Activated CD4-positive, alpha-beta T cell treated with anti-CD3 and anti-CD28 coated beads, Interleukin-2, amount 10 ng/mL, durations not matched to agents 24 days and 14 days (primary cell): ENCODE measurements at places on chromosomes 11 and 22. TPM values are rescaled to one million over a fixed set of nuclear protein-coding genes. Genes with fewer than 3 reads are reported as not detected.

DNA sequence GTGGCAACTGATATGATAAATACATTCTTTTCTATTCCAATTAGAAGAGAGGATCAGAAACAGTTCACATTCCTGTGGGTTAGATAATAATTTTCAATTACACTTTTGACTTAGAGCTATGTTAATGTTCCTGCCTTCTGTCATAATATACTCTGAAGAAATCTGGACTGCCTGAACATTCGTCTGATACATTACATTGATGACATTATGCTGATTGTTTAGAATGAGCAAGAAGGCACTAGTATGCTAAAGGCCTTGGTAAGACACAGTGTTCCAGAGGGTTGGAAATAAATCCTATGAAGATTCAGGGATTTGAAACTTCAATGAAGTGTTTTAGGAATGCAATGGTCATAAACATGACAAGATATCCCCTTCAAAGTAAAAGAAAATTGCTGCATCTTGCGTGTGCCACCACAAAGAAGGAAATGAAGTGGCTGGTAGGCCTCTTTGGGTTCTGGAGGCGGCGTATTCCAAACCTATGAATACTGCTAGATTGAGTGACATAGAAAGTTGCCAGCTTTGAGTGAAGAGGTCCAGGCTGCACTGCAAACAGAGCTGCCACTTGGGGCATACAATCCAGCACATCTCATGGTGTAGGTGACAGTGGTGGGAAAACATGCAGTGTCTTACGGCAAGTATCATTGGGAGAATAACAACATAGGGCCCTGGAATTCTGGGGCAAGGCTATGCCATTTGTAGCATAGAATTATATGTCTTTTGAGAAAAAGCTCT lies 21.2 kb upstream of the PDE3B start:
- H3K4me1 ChIP-seq = peaks cover 41% of the 10 kb centered on the region
- DNase-seq = peak; percentile 53
- no peaks in the 10 kb centered on the region for H3K27me3 ChIP-seq

DNA sequence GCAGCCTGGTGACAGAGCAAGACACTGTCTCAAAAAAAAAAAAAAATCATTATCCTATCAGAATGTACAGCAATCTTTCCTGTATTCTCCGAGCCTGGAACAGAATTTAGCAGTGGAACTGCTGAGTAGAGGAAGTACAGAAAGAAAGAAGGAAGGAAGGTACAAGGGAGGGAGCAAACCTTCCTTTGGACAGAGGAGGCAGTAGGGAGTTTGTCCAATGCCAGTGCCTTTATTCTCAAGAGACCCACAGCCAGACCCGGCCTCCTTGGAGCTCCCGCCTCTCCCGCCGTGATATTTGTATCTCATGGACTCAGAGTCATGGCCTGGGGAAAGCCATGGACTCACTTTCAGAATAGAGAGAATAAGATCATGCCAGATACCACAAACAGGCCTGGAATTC lies 37.7 kb upstream of the LRRC55 start:
- H3K4me3 ChIP-seq = no peak overlapping the region
- no peaks in the 10 kb centered on the region for H3K4me1 ChIP-seq
- H3K27ac ChIP-seq = no peak overlapping the region
- H3K27me3 ChIP-seq = peaks cover 4% of the 10 kb centered on the region

DNA sequence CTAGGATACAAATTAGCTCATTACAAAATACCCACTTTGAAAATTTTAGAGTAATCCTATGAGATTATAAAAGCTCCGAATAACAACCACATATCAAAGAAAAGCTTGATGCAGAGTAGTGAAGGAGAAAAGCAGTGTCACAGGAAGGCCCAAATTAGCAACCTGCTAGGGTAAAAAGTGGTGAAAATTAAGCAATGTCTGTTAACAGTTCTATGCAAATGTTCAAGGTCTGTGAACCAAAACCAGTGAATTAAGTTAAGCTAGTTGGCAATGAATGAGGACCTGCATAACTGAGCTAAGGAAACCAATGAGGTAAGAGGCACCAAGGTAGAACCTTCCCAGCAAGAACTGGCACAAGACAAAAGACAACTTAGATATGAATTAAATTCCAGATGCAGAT lies 29.6 kb downstream of the PRDM10 start:
- H3K4me1 ChIP-seq = peaks cover 2% of the 10 kb centered on the region
- no peaks in the 10 kb centered on the region for H3K27me3 ChIP-seq
- no peaks in the 10 kb centered on the region for H3K36me3 ChIP-seq
- H3K27ac ChIP-seq = no peak overlapping the region
- no peak for DNase-seq
- H3K4me3 ChIP-seq = no peak overlapping the region

DNA sequence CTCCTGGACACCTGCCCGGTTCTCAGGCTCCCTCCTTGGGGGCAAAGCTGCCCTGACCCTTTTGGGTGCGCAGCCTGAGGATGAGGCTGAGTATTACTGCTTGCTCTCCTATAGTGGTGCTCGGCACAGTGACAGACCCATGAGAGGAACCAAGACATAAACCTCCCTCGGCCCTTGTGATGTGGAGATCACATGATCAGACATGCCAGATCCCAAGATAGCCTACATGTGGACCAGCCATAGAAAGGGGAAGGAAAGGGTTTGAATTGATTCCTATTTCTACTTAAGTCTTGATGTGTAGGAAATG lies 125.3 kb downstream of the VPREB1 start:
- H3K36me3 ChIP-seq = no peaks in the 10 kb centered on the region
- H3K4me1 ChIP-seq = no peaks in the 10 kb centered on the region
- DNase-seq = no peak
- H3K27ac ChIP-seq = no peak overlapping the region
- peaks cover 49% of the 10 kb centered on the region for H3K27me3 ChIP-seq

DNA sequence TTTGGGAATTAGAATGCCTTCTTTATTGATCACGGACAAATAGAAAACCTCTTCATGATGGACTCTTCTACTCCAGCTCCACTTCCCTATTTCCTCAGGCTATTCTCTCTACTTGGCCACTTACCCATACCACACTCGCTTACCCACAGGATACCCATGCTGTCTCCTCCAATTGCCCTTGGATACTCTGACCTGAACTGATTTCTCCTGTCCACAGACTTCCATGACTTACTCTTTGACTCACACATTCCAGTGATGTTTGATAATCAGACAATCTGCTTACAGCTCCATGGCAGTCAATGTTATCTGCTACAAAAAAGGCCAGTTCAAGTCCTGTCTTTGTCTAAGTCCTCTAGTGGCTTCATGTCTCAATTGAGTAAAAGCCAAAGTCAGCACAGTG lies 292.0 kb upstream of the CTSC start:
- no peaks in the 10 kb centered on the region for H3K4me1 ChIP-seq
- no peaks in the 10 kb centered on the region for H3K36me3 ChIP-seq

GRCh38 chr11:17443423-17443822 lies 33.2 kb downstream of the ABCC8 start:
- no peak overlapping the region for H3K27ac ChIP-seq
- peaks cover 12% of the 10 kb centered on the region for H3K27me3 ChIP-seq
- no peak for DNase-seq
- peaks cover 13% of the 10 kb centered on the region for H3K4me1 ChIP-seq
- no peak overlapping the region for H3K4me3 ChIP-seq
- no peaks in the 10 kb centered on the region for H3K36me3 ChIP-seq

GRCh38 chr11:128903248-128904061 lies 12.3 kb downstream of the KCNJ5 start:
- H3K27me3 ChIP-seq = peaks cover 64% of the 10 kb centered on the region
- DNase-seq = no peak
- H3K4me1 ChIP-seq = peaks cover 12% of the 10 kb centered on the region
- H3K27ac ChIP-seq = no peak overlapping the region

DNA sequence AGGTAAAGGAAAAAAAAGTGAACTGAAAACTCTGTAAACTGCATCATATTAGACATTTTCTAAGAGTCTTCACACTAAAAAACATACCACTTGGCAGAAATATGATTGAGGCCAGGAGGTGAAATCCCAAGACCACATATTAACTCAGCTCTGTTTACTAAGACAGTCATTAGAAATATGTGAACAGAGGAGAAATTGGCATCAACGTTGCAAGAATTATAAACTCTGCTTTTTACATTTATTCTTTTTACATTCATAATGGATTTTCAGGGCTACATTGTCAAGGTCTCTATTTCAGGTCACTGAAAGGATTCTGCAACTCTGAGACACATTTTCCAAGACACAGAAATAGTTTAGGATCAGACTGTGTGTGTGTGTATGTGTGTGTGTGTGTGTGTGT lies 1364.0 kb downstream of the LRRC4C start:
- H3K4me1 ChIP-seq = no peaks in the 10 kb centered on the region
- no peaks in the 10 kb centered on the region for H3K36me3 ChIP-seq
- H3K27ac ChIP-seq = no peak overlapping the region
- DNase-seq = no peak

DNA sequence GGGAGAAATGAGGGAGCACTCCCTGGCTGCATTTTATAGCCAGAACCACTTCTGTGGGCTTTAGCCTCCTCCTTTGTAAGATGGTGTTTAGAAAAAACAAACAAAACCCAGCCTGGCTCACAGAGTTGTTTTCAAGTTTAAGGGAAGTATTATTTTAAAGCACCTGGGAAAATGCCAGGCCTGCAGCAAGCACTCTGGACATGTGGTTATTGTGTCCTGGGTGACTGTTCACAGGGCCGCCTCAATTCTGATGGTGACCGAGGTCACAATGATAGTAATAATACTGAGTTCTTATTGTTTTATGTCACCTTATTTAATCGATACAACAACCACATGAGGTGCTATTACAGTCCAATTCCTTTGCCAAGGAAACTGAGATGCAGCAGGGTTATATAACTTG lies 20.7 kb upstream of the SLC22A12 start:
- no peak overlapping the region for H3K4me3 ChIP-seq
- peaks cover 10% of the 10 kb centered on the region for H3K27me3 ChIP-seq
- no peak for DNase-seq

GRCh38 chr11:101269990-101270660 lies 140.5 kb upstream of the PGR start:
- H3K4me3 ChIP-seq = no peak overlapping the region
- H3K27me3 ChIP-seq = no peaks in the 10 kb centered on the region
- no peaks in the 10 kb centered on the region for H3K36me3 ChIP-seq
- no peaks in the 10 kb centered on the region for H3K4me1 ChIP-seq
- no peak overlapping the region for H3K27ac ChIP-seq
- DNase-seq = no peak

GRCh38 chr11:113350336-113351067 lies 36.1 kb downstream of the TTC12 start:
- DNase-seq = no peak
- H3K27me3 ChIP-seq = no peaks in the 10 kb centered on the region
- no peak overlapping the region for H3K27ac ChIP-seq
- no peaks in the 10 kb centered on the region for H3K4me1 ChIP-seq
- H3K4me3 ChIP-seq = no peak overlapping the region

DNA sequence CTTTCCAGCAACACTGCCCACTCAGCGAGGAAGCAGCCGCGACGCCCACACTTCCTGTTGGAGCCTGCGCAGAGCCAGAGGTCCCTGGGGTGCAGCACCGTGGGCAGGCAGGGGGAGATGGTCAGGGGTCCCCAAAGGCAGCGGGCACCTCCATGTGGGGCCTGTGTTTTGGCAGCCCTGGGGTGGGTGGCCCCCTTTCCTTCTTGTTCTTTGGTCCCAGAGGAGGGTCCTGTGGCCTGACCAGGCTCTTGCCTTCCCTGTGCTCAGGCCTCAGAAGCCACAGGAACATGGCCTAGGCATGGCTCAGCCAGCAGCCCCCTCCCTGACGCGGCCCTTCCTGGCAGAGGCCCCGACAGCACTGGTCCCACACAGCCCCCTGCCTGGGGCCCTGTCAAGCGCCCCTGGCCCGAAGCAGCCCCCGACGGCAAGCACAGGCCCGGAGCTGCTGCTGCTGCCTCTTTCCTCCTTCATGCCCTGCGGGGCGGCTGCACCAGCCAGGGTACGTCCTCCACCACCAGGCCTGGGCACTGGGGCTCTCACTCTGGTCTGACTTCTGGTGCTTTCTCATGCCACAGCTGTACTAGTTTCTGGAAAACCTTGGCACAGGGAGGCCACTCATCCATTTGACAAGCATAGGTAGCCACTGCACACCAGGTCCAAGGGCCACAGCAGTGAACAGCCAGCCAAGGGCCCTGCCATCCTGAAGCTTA lies 47.1 kb downstream of the PISD start:
- no peaks in the 10 kb centered on the region for H3K27me3 ChIP-seq
- peaks cover 57% of the 10 kb centered on the region for H3K36me3 ChIP-seq

The CALCA gene
- total RNA-seq = not detected in 2 replicates

The SHANK3 gene
- 0.17 and 0.21 TPM in 2 replicates for total RNA-seq

The TRIM64C gene
- not detected in 2 replicates for total RNA-seq

The SCGB1A1 gene
- not detected in 2 replicates for total RNA-seq
